ENCODE measurements at places on chromosomes 4 and X. TPM values are rescaled to one million over a fixed set of nuclear protein-coding genes. Genes with fewer than 3 reads are reported as not detected.

DNA sequence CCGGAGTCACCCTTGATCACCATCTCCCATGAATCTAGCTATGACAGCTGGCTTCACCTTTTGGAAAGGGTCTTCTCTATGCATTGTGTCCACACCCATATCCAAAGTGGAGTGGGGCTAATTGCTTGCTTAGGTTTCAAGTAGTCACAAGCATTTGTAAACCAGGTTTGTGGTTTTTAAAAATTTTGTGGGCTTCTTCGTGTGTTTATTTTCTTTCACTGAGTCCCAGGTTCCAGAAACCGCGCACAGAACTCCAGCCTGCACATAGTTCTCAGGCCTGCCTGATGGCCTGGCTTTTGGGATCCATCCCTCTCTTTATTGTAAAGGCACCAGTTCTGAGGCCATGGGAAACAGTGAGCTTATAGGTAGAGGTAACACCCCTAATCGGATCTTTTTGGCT is 70.2 kb upstream of the TLR3 start:
- DNase-seq: no peak

DNA sequence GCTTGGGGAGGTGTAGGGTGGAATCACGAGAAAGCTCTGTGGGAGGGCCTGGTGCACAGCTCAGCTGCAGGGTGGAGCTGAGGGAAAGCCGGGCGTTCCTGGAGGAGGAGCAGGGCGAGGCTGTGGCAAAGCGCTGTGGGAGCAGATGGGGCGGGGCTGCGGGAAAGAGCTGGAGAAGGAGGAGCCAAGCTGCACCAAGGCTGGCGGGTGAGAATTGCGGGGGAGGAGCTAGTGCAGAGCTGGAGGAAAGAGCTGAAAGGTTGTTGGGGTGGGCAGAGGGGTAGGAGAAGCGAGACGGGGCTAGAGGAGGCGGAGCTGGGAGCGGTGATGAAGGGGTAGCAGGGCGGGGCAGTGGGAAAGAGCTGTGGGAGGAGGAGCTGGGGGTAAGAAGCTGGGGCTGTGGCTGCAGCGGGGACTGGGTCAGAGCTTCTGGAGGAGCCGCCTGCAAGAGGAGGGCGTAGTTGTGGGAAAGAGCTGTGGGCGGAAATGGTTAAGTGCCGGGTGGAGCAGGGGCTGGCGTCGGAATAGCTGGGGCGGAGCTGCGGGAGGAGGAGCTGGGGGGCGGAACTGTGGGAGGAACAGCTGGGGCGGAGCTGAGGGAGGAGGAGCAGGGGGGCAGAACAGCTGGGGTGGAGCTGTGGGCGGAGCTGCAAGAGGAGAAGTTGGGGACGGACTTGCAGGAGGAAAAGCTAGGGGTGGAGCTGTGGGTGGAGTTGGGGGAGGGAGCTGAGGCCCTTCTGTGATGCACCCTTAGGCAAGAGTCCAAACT is 1.8 kb upstream of the EOLA2 start:
- peak; percentile 79 for DNase-seq

DNA sequence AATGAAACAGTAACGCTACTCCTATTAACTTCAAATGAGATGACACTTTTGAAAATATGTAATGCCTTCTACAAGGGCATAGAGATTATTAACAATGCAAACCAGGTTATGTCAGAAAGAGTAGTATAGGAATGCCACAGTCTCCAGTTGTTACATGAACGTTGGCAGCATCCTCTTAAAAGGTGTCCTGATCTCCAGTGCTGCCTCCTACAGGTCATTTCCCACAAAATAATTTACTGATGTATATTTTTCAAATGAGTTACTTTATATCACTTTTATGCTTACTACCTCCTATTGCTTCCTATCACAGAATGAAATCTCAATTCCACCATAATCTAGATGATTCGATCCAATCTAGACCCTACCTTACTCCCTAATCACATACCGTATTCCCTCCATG is 195.2 kb upstream of the EPHA5 start:
- no peak for DNase-seq

DNA sequence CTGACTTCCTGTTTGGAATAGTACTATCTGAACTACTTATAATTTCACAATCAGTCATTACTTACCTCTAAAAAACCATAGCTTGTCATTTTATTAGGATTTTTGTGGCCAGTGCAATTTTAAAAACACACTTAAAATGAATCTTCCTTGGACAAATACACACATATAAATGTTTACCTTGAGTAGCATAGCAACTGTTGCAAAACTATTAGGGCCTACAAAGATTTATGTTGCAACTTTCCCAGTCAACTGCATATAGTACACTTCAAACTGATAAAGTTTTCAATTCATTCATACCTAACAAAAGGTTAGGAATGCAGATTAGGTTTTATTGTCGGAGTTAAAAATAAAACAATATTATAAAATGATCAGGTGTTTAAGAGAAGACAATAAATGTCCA is 193.0 kb downstream of the PDGFC start:
- no peak for DNase-seq

DNA sequence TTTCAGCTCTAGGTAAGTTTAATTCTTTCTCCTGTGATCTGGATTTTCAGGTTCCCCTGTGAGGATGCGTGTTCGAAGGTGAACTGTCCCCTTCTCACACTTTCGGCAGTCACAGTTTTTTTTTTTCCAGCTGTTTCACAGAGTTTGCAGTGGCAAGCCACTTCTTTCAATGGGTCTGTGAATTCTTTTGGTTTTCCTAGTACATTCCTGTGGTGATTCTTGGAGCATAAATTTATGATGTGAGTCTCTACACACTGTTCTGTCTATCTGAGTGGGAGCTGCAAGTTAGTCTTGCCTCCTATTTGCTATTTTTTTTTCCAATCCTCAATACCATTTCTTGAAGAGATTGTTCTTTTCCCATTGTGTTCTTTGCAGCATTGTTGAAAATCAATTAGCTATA is 595.5 kb downstream of the RAPGEF2 start:
- no peak for DNase-seq

- no peak for DNase-seq
Observed at GRCh38 chrX:25287521-25287920, 271.8 kb upstream of the ARX start.

DNA sequence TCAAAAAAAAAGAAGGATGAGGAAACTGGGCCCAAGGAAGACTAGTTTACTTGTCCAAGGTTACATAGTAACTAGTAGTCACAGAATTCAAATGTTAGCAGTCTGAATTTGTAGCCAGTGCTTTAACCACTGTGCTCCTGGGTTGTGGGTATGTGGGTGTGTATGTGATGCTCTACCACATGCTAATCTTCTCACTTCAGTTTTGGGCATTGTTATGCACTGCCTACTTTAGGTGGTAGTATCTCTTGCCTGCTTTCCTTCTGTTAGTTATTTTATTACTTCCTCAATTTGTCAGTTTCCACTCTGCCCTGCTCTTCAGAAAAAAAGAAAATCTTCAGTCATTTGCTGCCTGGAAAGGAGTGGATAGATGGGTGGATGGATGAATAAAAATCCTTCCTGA is 219.2 kb downstream of the RPA4 start:
- no peak for DNase-seq

DNA sequence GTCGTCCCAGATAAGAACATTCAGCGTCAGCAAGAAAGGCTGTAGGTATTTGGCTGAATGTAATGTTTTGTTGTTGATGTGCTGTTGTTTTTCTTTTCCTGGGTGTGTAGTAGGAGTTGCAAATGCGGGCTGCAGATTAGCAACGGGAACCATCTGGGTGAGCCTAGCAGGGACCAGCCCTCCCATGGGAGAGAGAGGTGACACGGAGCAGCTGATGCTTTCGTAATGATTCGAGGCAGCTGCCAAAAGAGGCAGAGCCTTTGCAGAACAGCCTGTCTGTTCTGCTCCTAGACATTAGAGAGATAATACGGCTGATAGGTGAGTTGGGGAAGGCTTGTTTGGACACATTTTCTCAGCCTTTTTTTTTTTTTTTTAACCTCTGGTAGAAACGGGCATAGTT is 25.3 kb downstream of the ARSF start:
- DNase-seq: no peak

GRCh38 chrX:136708348-136708747 is 60.4 kb downstream of the CD40LG start:
- DNase-seq: no peak

- no peak for DNase-seq
Observed at GRCh38 chr4:81040012-81040659, 9.6 kb downstream of the BMP3 start.

DNA sequence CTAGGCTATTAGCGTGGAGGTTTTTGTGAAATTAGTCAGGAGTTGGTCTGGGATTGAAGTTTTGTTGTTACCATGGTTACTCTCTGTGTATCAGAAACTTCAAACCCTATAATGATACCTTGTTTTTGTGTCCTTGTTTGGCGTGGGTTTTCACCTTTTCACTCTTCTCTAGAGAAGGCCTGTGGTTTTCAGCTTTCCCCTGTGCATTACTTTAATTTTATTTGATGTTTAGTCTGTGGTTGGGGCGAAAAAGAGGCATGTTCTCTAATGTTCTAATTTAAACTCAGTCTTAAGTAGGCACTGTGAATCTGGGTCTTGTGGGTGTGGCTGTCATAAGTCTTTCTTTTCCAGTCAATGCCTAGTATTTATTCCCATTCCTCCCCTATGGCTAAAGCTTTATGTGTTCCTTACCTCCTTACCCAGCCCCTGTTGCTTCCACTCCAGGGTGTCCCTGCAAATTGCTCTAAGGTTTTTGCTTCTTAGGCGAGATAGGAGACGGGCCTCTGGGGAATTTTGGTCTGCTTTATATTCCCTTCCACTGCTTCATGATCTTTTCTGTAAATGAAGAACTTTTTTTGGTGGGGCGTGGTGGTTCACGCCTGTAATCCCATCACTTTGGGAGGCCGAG is 326.3 kb upstream of the ZCCHC13 start:
- DNase-seq: no peak

DNA sequence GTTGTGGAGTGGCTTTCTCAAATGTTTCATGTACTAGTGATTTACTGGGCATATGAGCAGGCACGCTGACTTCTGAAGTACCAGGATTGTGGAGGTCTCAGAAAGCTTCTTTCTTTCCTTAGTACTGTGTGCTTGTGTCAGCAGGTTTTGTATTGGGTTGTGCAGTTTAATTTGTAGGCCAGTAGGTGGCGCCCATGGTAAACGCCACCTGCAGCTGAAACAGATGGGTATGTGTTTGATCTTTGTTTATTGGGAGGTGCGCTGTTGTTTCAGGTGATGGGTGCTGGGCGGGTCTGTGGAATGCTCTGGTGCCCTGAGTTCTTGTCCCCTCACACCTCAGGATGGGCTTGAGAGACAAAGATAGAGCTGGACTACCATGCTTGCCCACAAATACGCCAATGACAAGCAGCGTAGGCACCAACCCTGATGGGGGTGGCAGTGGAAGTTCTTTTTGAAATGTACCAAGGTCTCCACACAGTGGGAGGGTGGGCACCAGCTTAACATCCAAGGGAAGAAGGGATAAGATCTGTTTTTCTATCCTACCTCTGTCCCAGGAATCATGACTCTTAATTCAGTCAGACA is 141.5 kb downstream of the RPS6KA6 start:
- DNase-seq: no peak

DNA sequence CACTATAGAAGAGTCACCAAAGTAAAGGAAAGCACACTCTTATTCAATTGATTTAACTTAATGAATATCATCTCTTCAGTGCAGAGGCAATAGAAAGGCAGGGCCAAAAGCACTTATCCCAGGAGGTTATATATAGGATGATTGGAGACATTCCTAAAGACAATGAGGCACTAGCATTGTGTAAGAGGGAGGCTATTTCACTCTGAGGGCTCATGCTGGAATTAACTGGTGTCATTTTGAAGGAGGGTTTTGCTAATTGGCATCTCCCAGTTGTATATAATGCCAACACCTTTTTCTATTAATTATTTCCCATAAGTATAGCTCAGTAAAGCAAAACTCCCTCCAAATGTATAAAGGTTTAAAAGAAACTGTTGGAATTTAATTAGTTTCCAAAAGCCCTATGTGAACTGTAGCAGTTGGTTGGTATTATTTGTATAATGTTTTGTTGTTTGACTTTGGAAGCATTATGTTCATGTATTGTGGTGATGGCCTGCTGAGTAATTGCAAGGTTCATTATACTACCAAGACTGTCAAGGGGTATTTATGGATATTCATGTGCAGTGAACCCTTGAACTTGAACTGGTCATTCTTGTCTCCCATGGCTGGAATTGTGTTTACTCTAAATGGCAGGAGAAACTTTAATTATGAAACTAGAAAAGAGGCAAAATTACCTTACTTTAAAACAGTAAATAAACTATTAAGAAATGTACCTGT is 270.3 kb downstream of the BMPR1B start:
- DNase-seq: no peak

DNA sequence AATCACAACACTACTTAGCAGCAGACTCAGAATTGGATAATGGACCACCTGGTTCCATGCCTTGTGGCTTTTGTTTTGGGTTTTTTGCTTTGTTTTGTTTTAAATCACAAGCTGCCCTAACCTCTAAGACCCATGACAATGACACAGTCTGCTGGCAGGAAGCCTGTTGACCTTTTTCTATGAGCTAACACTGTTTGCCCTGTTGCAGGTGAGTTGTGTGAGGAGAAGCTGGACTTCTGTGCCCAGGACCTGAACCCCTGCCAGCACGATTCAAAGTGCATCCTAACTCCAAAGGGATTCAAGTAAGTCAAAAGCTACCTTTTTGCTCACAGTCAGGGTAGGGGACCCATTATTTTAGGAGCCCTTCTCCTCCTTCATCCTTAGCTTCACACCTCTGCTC is 110.8 kb upstream of the PACRGL start:
- no peak for DNase-seq

GRCh38 chr4:41661442-41662076 is 87.0 kb downstream of the PHOX2B start:
- DNase-seq: peak; percentile 47

GRCh38 chr4:6221851-6222760 is 21.8 kb upstream of the JAKMIP1 start:
- DNase-seq: no peak

- no peak for DNase-seq
Observed at GRCh38 chrX:34658326-34658725, 1.2 kb upstream of the TMEM47 start.

Gene DCK
- 42.0 TPM for polyA plus RNA-seq

Gene RAP2C
- polyA plus RNA-seq: 54.0 TPM

Gene SULT1B1
- 0.87 TPM for polyA plus RNA-seq

Gene SLITRK4
- polyA plus RNA-seq: 14.3 TPM

Gene FGF13
- polyA plus RNA-seq: 29.9 TPM

Gene CTAG2
- not detected for polyA plus RNA-seq

Gene SHOX
- polyA plus RNA-seq: not detected

Gene CETN2
- polyA plus RNA-seq: 130 TPM

Gene ANXA10
- polyA plus RNA-seq: 0.25 TPM

Gene ASB9
- polyA plus RNA-seq: 14.1 TPM

Gene FAT1
- 255 TPM for polyA plus RNA-seq

Gene GRK4
- polyA plus RNA-seq: 7.4 TPM
